ENCODE measurements at places on chromosomes 7 and 10.

GRCh38 chr10:58743466-58744115 lies 230.9 kb downstream of the BICC1 start:
- no peak for DNase-seq

- no peak for DNase-seq
Measured at GRCh38 chr7:21948887-21949540, 3.3 kb upstream of the CDCA7L start.

DNA sequence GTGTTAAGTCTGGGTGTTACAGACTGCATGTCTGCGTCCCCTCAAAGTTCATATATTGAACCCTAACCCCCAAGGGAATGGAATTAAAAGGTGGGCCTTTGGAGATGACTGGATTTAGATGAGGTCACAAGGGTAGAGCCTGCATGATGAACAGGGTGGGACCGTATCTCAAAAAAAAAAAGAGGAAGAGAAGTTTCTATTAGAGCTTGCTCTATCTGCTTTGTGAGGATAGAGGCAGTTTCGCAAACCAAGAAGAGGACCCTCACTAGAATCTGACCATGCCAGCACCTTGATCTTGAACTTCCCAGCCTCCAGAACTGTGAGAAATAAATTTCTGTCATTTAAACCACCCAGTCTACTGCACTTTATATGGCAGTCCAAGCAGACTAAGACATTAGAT lies 1.4 kb downstream of the KIN start:
- no peak for DNase-seq

GRCh38 chr7:112869111-112869774 lies 79.0 kb upstream of the TMEM168 start:
- DNase-seq: peak; percentile 63

GRCh38 chr7:66050990-66051448 lies 24.6 kb upstream of the ASL start:
- DNase-seq: no peak

- DNase-seq: no peak
Measured at GRCh38 chr10:116477986-116478664, 50.5 kb downstream of the PNLIPRP3 start.

- no peak for DNase-seq
Measured at GRCh38 chr10:11516431-11516746, 95.1 kb downstream of the USP6NL start.

DNA sequence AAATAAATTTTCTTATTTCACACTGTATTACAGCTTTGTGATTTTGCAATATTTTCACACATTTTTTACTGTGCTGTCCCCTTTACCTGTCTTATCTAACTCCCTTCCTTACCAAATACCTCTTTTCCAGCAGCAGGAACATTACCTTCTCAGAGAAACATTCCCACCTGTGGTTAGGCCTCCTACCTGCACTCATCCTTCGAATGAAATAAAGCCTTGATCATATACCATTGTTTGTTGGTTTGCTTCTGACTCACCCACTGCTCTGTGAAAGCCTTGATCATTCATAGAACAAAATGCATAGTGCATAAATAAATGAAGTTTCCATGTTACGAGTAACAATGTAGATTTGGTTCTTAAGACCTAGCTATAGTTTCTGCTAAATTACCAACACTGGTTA lies 256.3 kb downstream of the ARL4A start:
- no peak for DNase-seq

GRCh38 chr10:121036431-121036830 lies 185.3 kb downstream of the WDR11 start:
- DNase-seq: no peak

GRCh38 chr10:96377816-96378294 lies 19.1 kb upstream of the OPALIN start:
- DNase-seq: no peak

- peak; percentile 5 for DNase-seq
Measured at GRCh38 chr7:157751406-157751805, 414.6 kb downstream of the DNAJB6 start.

DNA sequence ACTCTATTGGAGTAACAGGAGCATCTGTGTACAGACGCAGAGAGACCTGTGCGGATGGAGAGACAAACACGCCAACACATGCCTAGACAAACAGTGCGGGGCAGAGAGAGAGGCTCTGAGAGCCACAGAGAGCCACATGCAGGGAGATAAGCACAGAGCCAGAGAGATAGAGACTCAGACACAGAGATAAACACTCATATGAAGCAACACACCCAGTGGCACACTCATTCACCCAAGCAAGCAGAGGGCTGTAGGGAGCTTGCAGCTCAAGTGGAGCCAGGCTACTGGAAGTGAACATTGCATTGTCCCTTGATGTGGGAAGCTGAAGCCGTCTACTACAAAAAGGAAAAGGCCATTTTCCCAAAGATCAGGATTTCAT lies 46.6 kb upstream of the PODXL start:
- DNase-seq: no peak

DNA sequence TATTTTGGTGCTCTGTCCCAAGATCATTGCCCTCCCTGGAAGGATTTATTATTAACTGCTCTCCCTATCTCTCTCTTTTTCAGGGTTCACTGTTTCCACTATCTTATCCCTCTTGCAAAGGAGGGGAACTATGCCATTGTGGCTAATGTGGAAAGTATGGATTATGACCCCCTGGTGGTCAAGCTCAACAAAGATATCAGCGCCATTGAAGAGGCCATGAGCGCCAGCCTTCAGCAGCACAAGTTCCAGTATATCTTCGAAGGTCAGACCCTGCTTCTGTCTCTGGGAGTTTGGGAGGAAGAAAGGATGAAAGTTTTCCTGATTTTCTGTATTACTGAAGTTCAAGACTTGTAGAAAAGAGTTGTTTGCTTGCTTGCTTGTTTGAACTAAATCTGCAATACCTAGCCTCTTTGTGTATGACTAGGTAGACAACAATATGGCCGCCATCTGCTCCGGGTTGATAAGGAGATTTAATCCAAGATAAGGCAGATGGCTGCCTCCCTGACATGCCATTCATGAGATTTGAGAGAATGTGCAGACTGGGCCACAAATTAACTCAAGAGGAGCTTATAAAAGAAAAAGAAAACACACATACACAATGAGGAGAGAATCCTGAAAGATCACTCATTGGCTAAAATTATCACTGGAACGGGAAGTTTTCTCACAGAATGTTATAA lies 122.2 kb upstream of the LRGUK start:
- DNase-seq: no peak

DNA sequence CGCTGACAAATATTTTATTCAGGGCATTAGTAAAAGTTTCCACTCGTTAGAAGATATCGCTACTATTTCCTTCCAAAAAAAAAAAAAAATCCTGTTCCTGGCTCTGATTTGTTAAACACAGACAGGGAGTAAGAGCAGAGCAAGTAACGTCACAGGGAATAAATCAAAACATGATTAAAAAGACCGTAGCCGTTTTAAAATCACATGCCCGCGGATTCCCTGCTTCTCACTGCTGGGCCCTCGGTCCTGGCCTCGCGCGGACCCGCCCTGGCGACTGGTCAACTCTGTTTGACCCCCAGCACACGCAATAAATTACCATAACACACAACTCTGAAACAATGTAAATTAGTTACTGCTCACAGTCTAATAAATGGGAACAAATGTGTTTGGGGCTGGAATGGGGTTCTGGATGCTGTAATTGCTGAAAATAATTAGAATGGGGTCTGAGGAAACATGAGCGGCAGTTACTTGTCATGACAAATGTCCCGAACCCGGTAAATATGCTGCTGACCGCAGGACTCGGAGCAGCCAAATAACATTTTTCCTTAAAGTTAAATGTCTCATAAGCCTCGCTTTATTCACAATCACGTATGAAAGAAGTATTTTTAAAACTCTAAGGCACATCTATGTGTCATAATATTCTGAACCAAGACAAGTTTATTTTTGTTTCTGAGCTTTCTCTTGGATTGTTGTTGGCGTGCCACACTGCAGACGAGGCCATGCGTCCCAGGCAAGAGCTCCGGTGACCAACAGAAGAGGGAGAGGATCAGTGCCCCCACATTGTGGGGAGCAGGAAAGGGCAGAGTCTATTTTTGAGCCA lies 17.9 kb downstream of the EBF3 start:
- no peak for DNase-seq

- no peak for DNase-seq
Measured at GRCh38 chr10:5195727-5196374, 786 bp upstream of the AKR1C4 start.

- no peak for DNase-seq
Measured at GRCh38 chr7:155377838-155378579, 79.9 kb upstream of the EN2 start.

DNA sequence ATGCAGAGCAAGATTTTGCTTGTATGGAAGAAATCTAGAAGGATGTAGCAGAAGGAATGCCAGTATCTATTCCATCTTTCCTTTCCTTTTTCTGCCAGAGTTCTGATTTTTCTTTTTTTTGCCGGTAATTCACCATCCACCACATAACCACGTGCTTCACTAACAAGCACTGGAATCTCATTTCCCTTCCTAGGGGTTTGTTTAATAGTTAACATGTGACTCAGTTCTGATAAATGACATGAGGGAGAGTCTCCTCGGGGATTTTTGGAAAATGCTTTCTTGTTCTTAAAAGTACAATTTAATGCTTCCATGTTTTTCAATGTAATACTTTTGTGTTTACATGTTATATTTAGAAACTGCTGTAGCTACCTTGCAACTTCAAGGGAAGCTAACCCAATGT lies 590.2 kb downstream of the SH2D4B start:
- no peak for DNase-seq

GRCh38 chr10:69761320-69761719 lies 40.4 kb upstream of the COL13A1 start:
- DNase-seq: no peak

DNA sequence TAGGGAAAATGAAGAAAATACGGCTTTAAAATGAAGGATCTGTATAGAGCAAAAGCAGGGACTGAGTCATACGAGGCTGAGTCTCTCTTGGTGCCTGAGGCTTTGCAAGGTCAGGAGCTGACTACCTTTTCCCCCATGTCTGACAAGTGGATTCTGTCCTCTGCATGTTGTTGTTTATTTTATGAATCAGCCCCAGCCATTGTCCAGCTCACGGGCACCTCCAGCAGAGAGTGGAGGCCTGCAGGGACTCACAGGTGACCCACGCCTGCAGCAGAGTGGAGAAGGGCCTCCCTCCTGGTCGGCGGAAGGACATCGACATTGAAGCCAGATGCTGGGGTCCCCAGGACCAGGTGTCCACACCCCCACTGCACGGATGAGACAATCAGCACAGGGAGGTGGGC lies 233.9 kb downstream of the WDR37 start:
- no peak for DNase-seq

DNA sequence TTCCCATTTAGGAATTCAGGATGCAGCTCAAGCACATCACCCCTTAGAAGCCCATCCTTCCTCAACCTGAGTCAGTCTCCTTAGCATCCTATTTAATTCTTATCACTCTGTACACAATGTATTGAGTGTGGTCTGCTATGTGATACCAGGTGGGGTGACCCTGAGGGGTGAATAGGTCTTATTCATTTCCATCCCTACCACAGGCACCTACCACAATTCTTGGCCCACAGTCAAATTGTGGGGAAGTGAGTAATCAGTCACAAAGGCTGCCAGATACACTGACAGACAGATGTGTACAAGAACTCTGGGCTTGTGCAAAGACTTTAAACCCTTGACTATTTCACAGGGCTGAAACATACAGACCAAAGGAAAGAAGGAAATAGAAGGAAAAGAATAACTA lies 560.5 kb downstream of the PARD3 start:
- DNase-seq: no peak

- no peak for DNase-seq
Measured at GRCh38 chr7:112130729-112131410, 75.3 kb downstream of the DOCK4 start.

GRCh38 chr10:72016608-72017300 lies 52.6 kb downstream of the CHST3 start:
- no peak for DNase-seq

- DNase-seq: no peak
Measured at GRCh38 chr10:58826694-58827093, 314.0 kb downstream of the BICC1 start.

GRCh38 chr10:102175415-102175814 lies 23.2 kb downstream of the NOLC1 start:
- DNase-seq: no peak

Measured in activated naive CD4-positive, alpha-beta T cell treated with anti-CD3 and anti-CD28 coated beads, Interleukin-2, amount 10 ng/mL, durations not matched to agents 7 days and 5 days (primary cell).